ENCODE measurements at places on chromosomes 5 and 9.

DNA sequence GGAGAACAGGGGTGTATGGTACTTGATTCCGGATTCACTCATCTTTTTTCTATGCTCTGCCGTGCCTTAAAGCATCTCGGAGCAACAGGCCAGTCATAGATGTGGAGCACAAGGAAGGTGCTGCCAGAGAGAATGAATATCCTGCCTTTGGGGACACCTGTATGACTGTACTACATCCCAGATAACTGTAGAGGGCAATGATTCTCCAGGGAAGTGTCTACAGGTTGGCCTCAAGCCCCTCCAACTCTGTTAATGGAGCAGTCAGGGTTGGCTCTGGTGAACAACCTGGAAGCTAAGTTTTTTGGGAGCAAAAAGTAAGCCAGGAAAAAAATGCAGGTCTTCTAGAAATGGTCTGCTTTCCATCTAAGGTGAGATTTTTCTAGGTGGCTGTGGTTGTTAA lies 71.0 kb downstream of the NREP start:
- no peak for DNase-seq

GRCh38 chr9:19451240-19452087 lies 42.7 kb downstream of the ACER2 start:
- no peak for DNase-seq

- DNase-seq: no peak
These were observed 15.4 kb downstream of the FAM174A start for GRCh38 chr5:100550531-100551051.

- no peak for DNase-seq
These were observed 44.6 kb upstream of the SPDL1 start for GRCh38 chr5:169538944-169539343.

DNA sequence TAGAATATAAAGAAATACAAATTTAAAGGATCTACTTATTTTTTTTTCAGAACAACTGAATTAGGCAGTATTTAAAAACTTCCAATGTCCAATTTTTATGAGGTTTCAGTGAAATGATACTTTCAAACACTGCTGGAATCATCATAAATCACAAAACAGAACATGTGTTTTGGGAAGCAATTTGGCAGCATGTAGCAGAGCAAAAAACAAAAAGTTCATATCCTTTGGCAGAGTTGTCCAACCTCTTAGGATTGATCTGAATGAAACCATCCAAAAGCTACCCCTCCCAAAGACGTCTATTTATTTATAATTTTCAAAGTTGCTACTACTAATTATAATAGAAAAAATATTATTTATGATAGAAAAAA lies 192.4 kb upstream of the PUM3 start:
- no peak for DNase-seq
